Endodermal cell (in vitro differentiated cells): ENCODE measurements at places on chromosomes 5 and 9. TPM values are rescaled to one million over a fixed set of nuclear protein-coding genes. Genes with fewer than 3 reads are reported as not detected.

Gene GABRA1
- 1.6 TPM in 1 of 3 replicates, not detected in the others for total RNA-seq

Gene DIPK1B
- total RNA-seq: 27.9 to 47.2 TPM (median 45.4 TPM) in 3 replicates

Gene PCDHB16
- total RNA-seq: 12.1 and 14.8 TPM in 2 replicates

Gene HABP4
- total RNA-seq: 8.5 to 12.1 TPM (median 10.8 TPM) in 3 replicates

Gene C1QTNF3
- total RNA-seq: 3.5 and 5.0 TPM in 2 replicates

Gene RANBP17
- total RNA-seq: 20.6 to 31.0 TPM (median 26.6 TPM) in 3 replicates

Gene UGCG
- 18.3 and 20.0 TPM in 2 replicates for total RNA-seq

Gene WDR38
- not detected in 3 replicates for total RNA-seq

Gene MAP3K1
- total RNA-seq: 23.7 to 45.3 TPM (median 24.7 TPM) in 3 replicates

Gene SPATA31E1
- total RNA-seq: not detected in 2 replicates

Gene CCL28
- 1.5 and 1.7 TPM in 2 replicates for total RNA-seq

Gene CDX1
- not detected in 3 replicates for total RNA-seq

Gene SMIM3
- total RNA-seq: 8.4 to 9.0 TPM (median 8.5 TPM) in 3 replicates

Gene SPINK7
- not detected in 2 replicates for total RNA-seq

Gene ZBED3
- total RNA-seq: 3.1 to 5.6 TPM (median 4.7 TPM) in 3 replicates
